WTC11 (cell line): ENCODE measurements at places on chromosomes 2 and 18. TPM values are rescaled to one million over a fixed set of nuclear protein-coding genes. Genes with fewer than 3 reads are reported as not detected.

GRCh38 chr2:15919716-15920434, 20.5 kb upstream of the MYCN start:
- no peak for DNase-seq

Gene MBD1
- 47.6 to 53.4 TPM (median 48.4 TPM) in 3 replicates for total RNA-seq

GRCh38 chr18:80046961-80047541, 12.8 kb downstream of the RBFA start:
- no peak for DNase-seq

GRCh38 chr2:183339311-183339710, 215.1 kb downstream of the NUP35 start:
- no peak for DNase-seq

Gene TMEM169
- 1.8 to 3.5 TPM (median 3.3 TPM) in 3 replicates for total RNA-seq

- DNase-seq: no peak
Measured at GRCh38 chr2:26574066-26574899, 66.9 kb downstream of the CIB4 start.

- DNase-seq: no peak
Measured at GRCh38 chr2:197946562-197946961, 142.2 kb downstream of the PLCL1 start.

DNA sequence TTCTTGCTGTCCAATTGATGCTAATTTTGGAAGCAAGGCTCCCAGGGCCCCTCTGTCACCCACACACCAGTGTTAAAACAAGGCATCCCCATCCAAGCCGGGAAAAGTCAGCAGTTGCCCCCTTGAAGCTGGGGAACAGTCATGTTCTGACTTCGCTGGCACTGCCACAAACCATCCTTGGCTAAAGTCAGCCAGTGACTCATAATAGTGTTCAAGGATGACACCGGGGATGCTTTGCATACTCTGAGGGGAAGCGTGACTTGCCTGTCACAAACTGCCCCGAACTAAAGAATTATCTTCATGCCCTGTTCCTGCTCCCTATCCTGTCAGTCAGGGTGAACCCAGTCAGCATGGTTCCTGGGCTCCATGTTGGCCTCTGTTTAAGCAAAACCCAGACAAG, 37.0 kb downstream of the TGFA start:
- DNase-seq: no peak

DNA sequence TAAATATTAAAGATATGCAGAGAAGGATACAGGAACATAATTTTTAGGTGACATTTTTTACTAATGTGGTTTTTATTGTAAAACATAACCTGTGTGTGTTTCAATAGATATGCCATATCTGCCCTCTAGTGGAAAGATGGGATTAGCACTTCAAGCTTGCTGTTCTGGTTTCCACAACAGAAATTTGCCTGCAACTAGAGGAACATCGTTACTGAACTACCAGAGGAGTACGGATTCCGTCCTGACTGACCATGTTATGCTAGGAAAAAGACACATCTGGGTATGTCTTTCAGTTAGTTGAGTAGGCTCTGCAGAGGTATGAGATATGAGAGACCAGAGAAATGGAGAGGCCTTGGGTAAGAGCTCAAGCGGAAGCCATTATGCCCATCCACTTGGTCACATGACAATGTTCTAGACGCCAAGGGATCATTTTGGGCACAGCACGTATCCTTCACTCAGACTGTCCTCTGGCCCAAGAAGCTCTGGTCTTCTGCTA, 104.9 kb downstream of the MBD2 start:
- no peak for DNase-seq

Gene HOXD11
- not detected in 3 replicates for total RNA-seq

Gene UGT1A9
- total RNA-seq: not detected in 3 replicates
